ENCODE measurements at places on chromosomes 2 and 18.

- DNase-seq = no peak
These were observed 596.1 kb upstream of the ZEB2 start for GRCh38 chr2:145116056-145116455.

DNA sequence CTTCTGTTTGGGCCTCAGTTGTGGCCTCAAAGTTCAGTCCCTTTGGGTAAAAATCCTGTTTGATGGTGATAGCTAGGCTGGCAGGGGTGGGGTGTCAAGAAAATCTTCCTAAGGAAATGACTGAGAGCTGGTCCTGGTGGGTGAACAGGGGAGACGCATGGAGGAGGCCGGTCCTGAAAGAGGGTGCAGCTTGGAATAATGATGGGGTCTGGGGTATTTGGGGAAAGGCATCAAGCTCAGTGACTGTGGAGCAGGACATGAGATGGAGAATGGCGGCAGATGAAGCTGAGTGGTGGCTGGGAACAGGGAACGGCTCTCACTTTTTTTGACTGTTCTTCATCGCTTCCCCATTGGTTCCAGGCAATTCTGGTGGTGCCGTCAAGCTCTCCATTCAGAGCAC lies 140.7 kb upstream of the PKDCC start:
- DNase-seq = no peak

DNA sequence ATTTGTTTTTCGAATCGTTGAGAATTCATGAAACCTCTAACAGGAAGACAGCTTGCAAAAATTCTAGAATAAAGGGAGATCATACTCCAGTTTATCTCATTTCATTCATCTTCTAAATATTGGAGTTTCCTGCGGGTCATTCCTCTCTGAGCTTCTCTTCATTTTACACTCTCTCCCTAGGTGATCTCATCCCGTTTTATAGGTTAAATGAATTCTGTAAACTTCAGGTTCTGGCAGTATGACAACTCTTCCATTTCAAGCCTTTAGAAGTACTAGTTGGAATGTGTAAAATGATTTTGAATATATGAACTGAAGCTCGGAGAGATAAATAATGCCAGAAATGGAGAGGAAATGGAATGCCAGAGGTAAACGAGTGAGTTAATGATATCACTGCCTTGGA lies 312.4 kb downstream of the METTL4 start:
- DNase-seq = no peak

- DNase-seq = no peak
These were observed 207.5 kb downstream of the SPP2 start for GRCh38 chr2:234257859-234258561.

GRCh38 chr2:23241611-23242245 lies 143.3 kb upstream of the KLHL29 start:
- DNase-seq = no peak

DNA sequence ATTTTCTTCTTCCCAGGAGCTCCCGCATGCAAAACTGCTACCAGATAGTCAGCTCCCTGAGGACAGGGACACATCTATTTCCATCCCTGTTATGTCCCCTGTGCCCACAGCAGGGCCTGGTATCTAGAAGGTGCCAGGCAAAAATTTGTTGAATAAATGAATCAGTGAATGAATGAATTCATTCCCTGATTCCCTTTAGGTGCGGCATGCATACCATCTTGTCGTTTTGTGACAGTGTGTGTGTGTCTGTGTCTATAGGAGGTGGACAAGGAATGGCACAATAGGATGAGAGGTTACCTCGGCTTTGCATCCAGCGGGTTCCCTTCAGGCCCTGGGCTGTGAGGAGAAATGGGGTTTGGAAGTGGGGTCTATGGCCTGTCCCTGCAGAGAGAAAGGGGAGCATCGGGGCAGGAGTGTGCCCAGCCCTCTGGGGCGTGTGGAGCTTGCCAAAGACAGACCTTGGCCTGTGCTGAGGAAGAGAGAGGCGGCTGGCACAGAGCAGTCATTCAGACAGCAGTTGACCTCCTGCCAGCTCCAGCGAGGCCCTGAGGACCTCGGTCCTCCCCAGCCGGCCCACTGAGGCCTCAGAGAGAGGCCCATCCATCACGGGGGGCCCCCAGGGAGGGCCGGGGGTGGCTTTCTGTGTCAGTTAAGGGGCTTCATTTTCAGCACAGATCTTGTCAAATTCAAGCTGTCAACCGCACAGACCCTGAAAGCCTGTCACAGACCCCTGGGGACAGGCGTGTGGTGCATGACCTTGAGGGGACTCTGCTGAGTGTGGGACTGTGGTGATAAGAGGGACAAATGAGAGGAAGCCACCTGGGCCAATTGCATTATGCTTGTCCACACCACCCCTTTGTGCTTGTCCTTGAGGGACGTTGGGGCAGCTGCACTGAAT lies 125.9 kb upstream of the CXCR4 start:
- no peak for DNase-seq

DNA sequence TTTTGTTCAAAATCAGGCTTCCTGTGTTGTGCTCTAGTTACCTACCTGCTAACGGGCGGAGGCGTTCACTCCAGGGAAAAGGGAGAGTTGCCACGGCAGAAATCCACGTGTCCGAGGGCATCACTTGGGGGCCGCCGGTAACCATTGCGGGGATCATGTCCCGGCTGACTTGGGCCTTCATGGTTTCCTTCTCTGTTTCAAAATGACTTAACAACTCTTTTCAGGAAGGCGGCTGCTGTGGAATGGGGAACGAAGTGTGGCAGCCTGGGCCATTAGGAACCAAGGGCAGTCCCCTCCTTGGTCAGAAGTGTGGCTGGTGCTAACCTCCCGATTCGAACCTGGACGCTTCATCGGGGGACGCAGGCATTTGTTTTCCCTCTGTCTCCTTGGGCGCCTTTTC lies 56.8 kb downstream of the INPP5D start:
- DNase-seq = no peak

DNA sequence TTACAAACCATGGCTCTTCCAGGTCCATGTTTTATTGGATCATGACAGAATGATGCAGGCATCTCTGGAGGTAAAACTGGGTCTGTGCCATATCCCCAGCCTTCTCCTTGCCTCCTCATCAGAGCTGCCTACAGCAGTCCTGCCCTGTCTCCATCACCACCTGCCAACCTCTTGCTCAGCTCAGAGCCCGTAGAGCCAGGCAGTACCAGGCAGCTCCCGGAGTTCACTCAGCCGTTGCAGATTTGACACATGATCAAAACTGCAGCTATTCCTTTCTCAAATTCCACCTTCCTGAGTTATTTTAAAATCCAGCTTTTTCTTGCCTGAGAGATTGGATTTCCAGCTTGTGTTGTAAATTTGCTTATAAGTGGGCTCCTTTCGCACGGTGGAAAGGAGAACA lies 218.2 kb upstream of the CELF4 start:
- DNase-seq = no peak

DNA sequence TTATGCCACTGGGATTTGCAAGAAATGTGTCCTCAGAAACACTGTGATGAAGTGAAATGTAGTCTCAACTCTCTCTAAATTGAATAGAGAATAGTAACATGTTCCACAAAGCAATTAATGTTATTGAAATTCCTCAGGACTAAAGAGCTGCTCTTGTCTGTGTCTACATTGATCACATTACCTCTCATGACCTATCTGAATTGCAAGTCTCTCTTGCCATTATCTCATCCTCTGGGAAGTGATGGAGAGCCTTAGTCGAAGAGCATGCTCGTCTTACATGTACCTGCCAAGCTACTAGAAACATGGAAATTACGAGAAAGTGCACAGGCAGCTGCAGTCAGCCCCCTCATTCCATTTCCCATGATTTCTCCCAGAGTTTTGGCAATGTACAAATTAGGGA lies 561.1 kb upstream of the ZNF804A start:
- DNase-seq = no peak

GRCh38 chr2:108396845-108397244 lies 19.1 kb downstream of the SULT1C4 start:
- DNase-seq = no peak

GRCh38 chr2:26757873-26758789 lies 6.0 kb upstream of the SLC35F6 start:
- no peak for DNase-seq

DNA sequence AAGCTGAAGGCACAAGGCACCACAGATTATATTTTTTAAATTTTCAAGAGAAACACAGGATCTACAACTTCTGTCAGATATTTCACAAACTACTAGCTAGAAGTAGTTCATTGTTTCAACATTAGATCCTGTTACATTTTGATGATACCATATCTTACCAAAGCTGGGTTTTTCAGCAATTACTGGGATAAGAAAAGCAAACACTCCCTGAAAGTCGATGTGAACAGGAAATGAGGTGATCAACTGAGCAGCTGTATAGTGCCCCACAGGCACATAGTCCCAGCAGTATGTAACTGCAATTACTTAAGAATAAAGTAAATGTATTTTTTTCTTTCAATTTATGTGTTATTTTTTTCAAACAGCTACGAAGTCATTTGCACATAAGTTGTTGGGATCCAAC lies 103.5 kb downstream of the DNER start:
- no peak for DNase-seq

- DNase-seq = no peak
These were observed 46.4 kb upstream of the MAP4K3 start for GRCh38 chr2:39483534-39483933.

- DNase-seq = no peak
These were observed 1237.1 kb downstream of the LRP1B start for GRCh38 chr2:140893685-140894084.

DNA sequence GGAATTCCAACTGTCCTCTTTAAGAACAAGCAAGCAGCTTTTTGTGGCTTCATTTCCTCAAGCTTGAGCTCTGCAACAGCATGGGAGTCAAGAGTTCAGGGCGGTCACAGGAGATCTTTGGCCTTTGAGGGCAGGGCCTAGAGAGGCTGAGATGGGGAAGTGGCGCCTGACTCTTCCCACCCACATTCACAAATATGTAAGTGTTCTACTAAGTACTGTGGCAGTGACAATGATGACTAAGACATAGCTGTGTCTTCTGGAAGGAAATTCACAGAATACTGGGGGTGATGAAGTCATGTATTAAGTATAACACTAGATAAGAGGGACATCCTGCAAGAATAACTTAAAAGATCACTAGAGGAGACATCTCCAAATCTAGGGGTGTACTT lies 15.0 kb downstream of the RND3 start:
- DNase-seq = no peak

- no peak for DNase-seq
These were observed 307.3 kb upstream of the FBXO11 start for GRCh38 chr2:48213646-48214045.

- no peak for DNase-seq
These were observed 269.6 kb downstream of the CDH20 start for GRCh38 chr18:61602836-61603235.

GRCh38 chr2:6452702-6453481 lies 412.8 kb downstream of the CMPK2 start:
- no peak for DNase-seq

GRCh38 chr18:29874519-29875098 lies 1167.9 kb downstream of the DSC3 start:
- no peak for DNase-seq

GRCh38 chr2:78734221-78734620 lies 291.3 kb upstream of the REG3G start:
- DNase-seq = no peak

Data from hippocampal formation (tissue), 2 donors.